RCC 7860 (cell line): ENCODE measurements at places on chromosomes 11 and 22.
A peak's percentile ranks its signal among the peaks of the same experiment; 100 is the strongest.

- DNase-seq: peak; percentile 7
Observed at GRCh38 chr11:34075178-34075820, 23.8 kb downstream of the CAPRIN1 start.

DNA sequence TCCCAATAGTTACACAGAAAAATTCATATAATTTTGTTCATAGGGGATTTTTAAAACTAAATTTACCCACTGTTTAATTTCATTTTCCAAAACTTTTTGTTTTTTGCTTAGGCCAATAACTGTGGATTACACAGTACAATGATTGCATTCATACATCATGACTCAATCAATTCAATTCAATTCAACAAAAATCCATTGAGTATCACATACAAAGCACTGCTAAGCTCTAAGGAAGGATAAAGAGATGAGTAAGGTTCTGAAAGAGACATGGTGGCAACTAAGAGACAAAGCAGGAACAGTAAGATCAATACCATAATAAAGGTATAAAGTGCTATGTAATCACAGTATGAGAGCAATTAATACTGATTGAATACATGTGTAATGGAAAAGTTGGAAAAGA, 9.4 kb upstream of the LAYN start:
- DNase-seq: peak; percentile 62

DNA sequence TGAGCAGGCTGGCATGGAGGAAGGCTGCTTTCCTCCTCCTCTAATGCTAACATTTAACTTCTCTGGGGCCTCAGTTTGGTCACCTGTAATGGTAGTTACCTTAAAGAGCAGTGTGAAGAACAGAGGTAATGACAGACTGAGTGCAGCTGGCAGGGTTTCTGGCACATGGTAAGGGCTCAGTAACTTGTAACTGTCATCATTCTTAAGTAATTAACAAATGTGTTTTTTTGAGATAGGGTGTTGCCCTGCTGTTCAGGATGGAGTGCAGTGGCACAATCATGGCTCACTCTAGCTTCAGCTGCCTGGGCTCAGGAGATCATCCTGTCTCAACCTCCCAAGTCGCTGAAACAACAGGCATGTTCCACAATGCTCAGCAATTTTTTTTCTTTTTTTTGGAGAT, 242.0 kb upstream of the SYN3 start:
- no peak for DNase-seq

DNA sequence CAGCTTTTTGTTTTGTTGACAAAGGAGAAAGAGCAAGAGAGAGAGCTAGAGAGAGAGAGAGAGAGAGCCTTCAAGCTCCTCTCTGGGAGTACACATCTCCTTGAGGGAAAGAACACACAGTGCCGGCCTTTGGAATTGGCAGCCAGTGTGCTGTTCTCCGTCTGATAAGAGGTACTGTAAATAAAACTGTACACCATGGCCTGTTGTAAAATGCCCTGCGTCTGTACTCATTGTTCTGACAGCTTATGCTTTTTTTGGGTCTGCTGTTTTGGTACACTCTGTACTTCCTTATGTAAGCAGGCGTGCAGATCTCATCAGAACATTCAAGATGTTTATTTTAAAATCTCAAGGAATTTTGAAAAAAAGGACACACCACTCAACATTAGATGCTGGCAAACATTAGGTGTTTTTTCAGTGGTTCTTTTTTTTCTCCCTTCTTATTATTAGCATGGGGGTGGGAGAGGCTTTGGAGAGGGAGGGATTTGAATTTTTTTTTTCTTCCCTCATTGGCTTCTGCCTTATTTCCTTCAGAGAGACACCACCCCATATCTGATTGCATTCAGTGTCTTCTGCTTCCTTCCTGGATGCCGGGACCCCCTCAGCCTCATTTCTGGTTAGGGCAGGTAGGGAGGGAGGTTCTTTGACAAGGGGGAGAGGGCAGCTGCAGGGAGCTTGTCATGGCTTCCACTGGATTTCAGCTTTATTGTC, 116.8 kb upstream of the NNMT start:
- no peak for DNase-seq

- no peak for DNase-seq
Observed at GRCh38 chr11:17543574-17544180, 539 bp downstream of the USH1C start.

- DNase-seq: no peak
Observed at GRCh38 chr22:44431256-44431655, 66.8 kb downstream of the RTL6 start.

DNA sequence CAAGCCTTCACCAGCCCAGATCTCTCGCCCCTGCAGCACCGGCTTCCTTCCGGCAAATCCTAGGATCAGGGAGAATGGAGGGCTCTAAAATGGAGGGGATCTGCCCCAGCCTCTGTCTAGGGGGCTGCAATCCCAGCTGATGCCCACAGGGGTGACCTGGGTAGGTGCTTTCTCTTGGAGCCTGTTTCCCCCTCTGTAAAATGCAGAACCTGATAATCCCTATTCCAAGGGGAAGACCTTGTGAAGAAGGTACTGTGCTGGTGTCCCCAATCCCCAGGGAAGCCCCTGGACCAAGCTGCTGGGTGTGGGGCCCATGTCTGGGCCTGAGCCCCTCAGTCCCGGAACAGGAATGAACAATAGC, 2.8 kb downstream of the EMID1 start:
- DNase-seq: no peak

DNA sequence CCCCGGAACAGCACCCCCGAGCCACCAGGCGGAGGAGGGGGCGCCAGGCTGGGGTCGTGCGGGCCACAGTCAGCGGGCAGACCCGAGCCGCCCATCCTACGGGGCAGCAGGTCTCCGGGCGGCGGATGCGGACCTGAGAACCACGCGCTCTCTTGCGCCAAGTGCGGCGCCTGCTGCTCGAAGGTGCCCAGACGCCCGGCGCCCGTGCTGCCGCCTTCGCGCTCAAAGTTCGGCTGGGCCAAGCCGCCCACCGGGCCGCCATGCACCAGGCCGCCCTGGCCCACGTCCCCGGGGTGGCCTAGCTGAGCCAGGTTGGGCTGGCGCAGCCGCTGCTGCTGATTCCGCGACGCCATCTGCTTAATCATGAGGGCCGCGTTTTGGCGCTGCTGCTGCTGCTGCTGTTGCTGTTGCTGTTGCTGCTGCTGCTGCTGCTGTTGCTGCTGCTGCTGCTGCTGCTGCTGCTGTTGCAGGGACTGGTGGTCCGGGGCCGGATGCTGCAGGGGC, 3.0 kb downstream of the MN1 start:
- no peak for DNase-seq

- no peak for DNase-seq
Observed at GRCh38 chr22:48864748-48865147, 962.9 kb downstream of the BRD1 start.

DNA sequence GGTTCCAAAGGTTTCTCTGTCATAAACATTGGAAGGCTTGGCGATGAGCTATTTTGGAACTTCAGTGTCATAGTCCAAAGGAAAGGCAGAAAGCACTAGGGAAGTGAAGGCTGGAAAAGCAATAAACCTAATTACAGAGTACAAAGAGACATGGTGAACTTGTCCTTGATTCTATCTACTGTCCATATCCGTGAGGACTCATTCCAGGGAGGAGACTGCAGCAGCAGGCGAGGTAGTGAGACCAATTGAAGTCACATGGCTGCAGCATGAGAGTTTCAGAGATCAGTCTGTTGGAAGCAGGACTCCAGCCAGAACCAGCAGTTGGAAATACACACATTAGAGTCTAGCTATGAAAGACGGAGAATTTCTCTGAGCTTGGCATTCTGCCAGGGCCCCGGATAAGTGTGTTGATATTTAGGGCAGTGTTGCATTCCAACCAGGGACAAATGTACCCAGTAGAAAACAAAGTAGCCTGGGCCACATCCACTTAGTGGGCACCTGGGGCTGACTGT, 54.1 kb upstream of the ARHGAP42 start:
- DNase-seq: no peak

DNA sequence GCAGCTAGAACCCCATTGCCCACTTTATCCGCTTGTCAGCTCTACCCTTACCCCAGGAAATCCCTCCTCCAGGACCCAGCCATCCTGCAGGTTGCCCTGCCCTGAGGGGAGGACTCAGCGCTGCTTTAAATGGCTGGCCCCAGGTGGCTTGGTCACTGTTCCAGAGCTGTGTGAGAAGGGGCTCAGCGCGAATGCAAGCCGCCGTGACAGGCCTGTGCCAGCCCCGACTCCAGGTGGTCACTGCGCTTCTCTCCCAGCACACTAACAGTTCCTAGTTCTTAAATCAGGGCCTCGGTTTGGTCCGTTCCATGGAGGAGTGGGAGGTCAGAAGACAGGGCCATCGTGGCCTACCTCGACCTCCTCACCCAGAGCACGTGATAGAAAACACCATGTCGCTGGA, 65.7 kb upstream of the TBCEL start:
- DNase-seq: no peak

DNA sequence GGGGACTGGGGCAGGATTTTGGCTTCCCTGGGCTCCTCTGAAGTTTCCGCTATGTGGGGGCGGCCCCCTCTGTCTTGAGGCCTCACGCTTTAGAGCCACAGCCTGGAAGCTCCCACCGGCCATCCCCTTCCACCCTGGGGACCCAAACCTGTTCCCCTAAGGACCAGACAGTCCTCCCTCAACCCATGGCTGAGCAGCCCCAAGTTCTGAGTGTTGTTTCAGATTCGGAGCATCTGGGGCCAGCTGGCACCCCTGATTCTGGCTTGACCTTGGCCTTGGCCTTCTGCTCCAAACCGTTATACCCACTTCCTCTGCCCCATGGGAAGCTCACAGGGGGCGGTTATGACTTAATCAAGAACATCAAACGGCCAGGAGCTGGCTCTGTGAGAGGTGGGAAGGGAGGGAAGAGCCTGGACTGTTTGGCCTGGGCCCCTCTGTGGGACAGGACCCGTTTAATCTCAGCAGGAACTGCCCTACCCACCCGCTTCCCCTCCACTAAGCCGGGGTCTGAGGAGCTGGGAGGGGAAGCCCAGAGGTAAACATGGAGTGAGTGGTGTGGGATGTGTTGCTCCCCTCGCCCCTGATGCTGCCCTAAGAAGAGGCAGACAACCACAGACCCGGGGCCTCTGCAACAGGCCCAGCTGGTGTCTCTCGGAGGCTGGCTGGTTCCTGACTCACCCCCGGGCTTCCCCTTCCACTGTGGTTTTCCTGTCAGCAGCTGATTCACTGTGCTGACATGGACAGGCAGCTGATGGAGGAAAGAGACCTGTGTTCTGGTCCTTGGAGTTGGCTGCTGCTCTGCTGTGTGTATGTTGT, 3.4 kb downstream of the CD82 start:
- DNase-seq: peak; percentile 86

DNA sequence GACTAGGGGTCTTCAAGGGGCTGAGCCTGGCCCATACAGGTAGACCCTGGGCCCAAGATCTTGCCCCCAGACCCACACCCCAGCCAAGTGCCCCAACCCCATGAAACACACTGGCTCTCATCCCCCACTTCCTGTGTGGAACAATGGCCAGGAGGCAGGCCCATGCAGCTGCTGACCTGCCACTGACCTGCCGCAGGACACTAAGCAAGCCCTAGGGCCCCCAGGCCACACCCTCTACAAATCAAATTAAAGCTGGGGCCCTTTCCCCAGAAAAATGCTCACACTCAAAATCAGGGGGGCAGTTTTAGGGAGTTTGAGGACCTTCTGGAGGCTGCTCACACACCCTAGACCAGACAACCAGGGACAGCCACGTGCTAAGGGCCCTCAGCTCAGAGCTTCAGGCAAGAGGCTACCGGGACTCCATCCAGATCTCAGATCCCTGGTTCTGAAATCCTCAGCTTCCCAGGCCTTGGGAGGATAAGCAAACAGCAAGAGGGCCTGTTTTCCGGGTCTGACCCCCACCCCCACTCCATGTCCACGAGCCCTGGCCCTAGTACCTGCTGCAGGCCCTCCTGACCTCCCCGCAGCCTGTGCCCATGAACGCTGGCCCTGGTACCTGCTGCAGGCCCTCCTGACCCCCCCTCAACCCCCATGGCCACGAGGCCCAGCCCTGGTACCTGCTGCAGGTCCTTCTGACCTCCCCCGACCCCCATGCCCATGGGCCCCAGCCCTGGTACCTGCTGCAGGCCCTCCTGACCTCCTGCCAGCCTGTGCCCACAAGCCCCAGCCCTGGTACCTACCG, 10.0 kb downstream of the CARD10 start:
- no peak for DNase-seq

GRCh38 chr11:22331771-22332170, 6.4 kb upstream of the SLC17A6 start:
- DNase-seq: no peak
